ENCODE measurements at places on chromosomes 1 and 21. TPM values are rescaled to one million over a fixed set of nuclear protein-coding genes. Genes with fewer than 3 reads are reported as not detected.

- DNase-seq = peak; percentile 83
Observed at GRCh38 chr1:206506405-206507283, 687 bp upstream of the RASSF5 start.

DNA sequence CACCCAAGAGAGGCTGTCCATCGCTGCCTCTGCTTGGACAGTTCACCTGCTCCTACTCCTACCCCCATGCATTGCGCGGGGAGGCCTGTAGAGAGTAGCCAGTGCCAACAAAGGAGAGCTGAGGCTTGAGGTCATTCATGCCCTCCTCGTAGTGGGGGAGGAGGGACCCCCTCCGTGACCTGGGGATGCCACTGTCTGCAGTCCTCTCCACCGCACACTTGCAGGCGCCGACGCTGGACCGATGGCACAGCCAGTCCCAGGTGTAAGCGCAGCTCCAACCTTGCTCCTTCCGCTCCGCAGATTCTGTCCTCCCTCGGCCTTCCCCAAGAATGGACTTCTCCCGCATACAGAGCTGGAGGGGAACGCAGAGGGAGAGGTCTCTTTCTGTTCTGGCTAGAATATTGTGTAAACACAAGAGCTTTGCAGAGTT, 672 bp upstream of the PHLDA3 start:
- no peak for DNase-seq

C1orf159 gene
- total RNA-seq = 7.4 TPM

DNA sequence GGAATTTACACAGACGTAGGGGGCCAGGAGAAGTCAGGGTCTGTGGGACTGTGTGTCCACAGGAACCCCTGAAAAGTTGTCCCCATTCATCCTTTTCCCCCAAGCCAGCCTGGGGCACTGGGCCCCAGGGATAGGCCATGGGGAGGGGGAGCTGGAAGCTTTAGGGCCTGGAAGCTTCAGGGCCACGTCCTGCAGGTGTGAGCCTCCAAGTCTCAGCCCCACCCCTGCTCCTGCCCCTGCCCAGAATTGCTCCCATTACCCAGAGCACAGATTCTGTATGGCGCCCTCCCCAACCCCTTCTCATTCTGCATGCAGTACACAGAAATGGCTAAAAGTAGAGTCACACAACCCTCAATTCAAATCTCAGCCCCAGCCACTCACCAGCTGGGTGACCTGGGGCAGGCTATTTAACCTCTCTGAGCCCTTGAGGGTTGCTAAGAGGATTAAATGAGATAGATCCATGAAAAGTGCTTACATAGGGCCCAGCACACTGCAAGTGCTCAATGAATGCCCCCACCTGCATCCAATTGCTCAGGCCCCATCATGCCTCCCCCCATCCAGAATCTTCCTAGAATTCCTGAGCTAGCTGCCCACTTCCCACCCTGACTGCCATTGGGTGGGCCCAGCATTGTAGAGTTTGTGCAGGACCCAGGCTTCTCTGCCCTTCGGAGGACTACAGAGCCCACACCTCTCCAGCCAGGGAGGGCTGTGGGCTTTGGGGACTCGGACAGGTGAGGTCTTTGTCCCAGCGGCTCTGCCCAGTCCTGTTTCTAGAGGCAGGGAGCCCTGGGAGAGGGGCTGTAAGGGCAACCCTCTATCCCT, 6.5 kb downstream of the RAP1GAP start:
- DNase-seq = peak; percentile 46

DNA sequence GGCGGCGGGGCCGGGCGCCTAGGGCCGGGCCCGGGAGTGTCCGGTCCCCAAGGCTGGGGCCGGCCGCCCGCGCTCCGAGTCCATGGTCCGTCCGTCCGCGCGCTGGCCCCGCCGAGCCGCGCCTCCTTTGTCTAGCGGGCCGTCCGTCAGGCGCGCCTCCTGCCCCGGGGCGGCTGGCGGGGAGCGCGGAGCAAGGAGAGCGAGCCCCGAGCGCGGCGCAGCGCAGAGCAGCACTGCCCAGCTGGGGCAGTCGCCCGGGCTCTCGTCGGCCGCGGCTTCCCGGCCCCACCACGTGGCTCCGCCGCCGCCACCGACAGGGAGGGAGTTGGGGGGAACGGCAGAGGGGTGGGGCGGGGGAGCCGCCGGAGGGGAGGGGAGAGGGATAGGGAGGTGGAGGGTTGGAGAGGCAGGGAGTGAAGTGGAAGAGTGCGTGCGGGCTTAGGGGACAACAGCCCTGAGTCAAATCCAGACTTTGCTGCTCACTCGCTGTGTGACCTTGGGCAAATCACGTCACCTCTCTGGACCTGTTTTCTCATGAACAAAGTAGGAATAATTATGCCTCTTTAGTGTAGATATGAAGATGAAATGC, at the start of gene NKAIN1:
TSS of gene NKAIN1 (minus strand) at position 235 of the 589 bp plus-strand sequence. CDS start 340 bp downstream, outside the sequence.
- no peak for DNase-seq

DNA sequence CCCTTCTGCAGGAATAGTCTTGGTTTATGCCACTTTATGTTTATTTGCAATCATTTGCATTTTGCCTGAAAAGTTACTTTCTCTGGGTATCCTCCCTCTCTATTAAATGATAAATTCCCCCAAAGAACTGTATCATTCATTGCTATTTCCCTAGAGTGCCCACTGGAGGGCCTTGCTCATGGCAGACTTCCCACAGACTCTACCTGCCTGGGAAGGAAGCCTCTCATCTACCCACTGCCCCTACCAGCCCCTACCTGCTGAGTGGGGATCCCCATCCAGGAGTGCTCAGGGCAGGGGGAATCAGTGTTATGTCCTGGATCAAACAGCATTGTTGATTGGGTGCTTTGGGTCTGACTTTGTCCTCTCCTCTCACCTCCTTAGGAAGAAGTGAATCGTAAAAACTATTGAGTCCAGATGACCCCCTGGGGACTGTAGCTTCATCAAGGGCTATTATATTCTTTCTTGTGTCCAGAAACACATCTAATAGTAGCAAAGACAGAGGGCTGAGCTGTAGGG, 6.8 kb upstream of the LRRN2 start:
- DNase-seq = no peak

DNA sequence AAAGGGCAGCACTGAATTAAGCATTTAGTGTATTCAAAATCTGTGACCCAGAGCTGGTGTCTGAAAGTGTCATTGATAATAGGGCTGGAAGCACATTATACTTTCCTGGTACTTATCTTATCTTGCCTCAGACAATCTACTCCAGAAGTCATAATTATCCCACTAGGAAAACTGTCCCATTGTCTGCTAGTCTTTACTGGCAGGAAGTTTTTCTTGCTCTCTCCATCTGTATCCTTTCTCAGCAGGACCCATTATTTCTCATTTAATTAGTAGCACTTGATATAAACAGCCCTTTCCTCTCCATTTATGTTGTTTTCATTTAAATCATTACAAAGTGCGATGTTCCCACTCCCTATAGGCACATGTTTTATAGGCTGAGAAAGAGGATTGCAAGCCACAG, 36.5 kb upstream of the BARHL2 start:
- DNase-seq = no peak

PTPN22 gene
- 3.9 TPM for total RNA-seq

- no peak for DNase-seq
Observed at GRCh38 chr1:225277445-225277844, 150.4 kb downstream of the LBR start.

GRCh38 chr21:36846631-36847030, 119.8 kb downstream of the HLCS start:
- no peak for DNase-seq
